ENCODE measurements at places on chromosomes 5 and 9.

- no peak for DNase-seq
Observed at GRCh38 chr9:90088856-90089255, 484.0 kb downstream of the GADD45G start.

- DNase-seq, result no peak
Observed at GRCh38 chr5:175133185-175133584, 310.8 kb downstream of the DRD1 start.

- DNase-seq, result no peak
Observed at GRCh38 chr9:135283671-135284070, 195.9 kb upstream of the PPP1R26 start.

DNA sequence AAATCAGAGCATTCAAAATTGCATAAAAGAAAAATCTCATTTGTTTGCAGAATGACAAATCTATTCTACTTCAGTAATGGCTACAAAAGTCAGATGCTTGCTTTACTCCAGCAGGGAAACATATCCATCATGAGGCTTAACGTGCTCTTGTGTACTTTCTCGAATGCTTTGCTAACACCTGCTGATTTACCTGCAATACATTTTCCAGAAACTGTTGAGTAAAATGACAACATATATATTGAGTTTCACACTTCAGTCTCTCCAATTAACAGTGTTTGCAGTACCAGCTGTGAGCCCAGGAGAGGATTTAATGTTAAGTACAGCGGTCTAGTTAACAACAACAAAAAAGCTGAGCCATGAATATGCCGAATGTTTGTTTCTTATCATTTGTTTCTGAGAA, 391.5 kb upstream of the SMC2 start:
- DNase-seq, result no peak

DNA sequence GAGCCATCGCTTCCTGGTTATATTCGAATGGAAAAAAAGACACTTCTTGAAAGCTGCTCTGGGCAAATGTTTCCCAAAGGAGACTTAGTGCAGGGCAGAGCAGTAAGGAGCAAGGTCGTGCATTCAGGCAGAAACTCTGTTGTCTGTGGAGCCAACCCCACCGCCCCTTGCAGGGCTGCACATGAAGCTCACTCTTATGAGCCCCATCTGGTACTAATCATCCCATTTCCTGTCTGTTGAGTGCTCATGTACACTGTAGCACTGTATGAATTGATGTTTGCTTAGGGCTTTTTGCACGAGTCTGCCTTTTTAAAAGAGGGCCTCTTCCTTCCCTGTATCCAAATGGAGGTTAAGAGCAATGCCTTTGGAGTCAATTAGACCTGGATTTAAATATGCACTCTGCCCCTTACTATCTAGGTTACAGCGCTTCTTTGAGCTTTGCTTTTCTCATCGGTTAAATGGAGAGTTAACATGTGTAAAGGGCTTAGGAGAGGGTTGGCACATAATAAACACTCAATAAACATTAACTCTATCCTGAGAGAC, 25.4 kb downstream of the HMHB1 start:
- peak; percentile 80 for DNase-seq

- DNase-seq, result no peak
Observed at GRCh38 chr5:29169886-29170285, 2023.6 kb upstream of the CDH6 start.

DNA sequence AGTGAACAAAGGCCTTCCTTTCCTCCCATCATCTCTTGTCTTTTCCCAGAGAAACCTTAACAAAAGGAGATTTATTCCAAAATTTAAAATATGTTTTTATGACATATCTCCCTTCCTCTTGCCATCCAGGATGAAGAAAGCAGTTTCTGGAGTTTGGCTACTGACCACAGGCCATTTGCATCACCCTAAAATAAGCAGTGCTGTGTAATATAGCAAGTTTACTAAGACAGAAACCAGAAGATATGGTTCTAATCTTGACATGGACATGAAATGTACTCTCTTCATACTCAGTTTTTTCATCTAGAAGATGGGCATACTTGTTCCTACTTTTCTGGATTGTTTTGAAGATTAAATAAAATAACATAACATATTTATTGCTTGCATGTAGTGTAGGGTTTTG, 50.2 kb upstream of the ZFAND5 start:
- no peak for DNase-seq

GRCh38 chr9:70945301-70945700, 176.1 kb downstream of the TRPM3 start:
- peak; percentile 12 for DNase-seq

GRCh38 chr9:105254226-105254625, 9.8 kb downstream of the SLC44A1 start:
- DNase-seq, result no peak

DNA sequence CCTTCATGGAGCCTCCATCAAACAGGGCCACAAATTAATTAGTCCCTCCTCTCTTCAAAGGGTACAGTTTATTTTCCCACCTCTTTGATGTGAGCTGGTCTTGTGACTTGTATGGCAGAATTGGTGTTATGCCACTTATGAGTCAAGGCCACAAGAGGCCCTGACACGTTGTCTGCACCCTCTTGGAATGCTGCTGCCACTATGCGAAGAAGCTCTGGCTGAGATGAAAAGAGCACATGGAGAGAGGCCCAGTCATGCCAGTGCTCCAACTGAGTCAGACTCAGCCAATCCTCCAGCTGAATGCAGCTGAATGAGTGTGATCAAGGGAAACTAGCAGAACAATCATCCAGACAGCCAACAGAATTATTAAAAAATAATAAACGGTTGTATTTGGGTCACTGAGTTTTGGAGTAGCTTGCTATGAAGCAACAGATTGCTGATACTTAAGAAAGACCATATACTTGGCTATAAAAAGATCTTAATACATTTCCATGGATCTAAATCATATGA, 128.3 kb downstream of the MARCHF11 start:
- DNase-seq, result peak; percentile 8

- peak; percentile 20 for DNase-seq
Observed at GRCh38 chr9:137785704-137786161, 91.8 kb upstream of the CACNA1B start.

DNA sequence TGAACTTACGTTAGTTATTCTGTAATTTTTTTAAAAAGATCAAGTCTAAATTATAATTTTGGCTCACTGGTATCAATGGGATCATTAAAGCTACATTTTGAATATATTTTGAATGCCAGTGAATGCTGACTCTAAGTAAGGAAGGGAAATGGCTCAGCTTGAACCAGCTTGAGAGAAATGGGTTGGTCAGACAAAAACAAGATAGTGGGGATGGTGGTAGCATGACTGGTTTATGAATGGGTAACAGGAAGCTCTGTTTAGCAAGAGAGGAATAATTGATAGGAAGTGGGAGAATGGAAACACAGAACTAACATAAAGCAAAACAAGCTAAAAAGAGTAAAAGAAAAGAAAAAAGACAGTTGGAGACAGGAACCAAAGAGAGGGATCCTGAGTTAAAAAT, 220.2 kb downstream of the ADAMTS6 start:
- no peak for DNase-seq

DNA sequence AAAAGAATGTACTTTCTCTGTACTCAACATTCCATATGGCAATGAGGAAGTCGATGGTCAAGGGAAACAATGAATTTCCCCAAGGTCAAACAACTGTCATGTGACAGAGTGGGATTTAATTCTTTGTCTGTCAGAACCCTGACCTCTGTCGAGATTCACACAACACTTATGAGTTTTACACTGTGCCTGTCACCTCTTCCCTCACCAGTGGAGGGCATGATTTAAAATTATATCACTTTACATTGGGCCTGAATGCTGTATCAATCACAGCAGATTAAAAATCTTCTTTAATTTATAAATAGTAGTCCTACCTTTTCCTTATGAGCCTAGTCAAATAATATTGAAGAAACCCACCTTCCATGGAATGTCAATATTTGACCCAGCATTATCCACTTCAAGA, 276.7 kb downstream of the CDH10 start:
- DNase-seq, result no peak

DNA sequence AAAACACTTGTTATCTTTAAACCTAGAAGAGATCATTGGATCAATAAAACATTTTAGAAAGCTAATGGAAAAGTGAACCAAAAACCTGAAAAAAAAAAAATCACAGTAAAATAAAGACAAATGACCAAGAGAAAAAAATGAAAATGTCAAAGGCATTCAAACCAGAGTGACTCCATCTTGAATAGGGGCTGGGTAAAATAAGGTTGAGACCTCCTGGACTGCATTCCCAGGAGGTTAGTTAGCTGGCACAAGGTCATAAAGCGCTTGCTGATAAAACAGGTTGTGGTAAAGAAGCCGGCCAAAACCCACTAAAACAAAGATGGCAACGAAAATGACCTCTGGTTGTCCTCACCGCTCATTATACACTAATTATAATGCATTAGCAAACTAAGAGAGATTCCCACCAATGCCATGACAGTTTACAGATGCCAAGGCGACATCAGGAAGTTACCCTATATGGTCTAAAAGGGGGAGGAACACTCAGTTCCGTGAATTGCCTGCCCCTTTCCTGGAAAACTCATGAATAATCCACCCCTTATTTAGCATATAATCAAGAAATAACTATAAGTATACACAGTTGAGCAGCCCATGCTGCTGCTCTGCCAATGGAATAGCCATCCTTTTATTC, 116.7 kb upstream of the NEK6 start:
- no peak for DNase-seq

GRCh38 chr9:121434969-121435368, 64.7 kb downstream of the GGTA1 start:
- peak; percentile 76 for DNase-seq

GRCh38 chr5:34487159-34487879, 168.8 kb upstream of the RAI14 start:
- peak; percentile 92 for DNase-seq

GRCh38 chr9:129110740-129111527, at the start of the genes CRAT and PTPA:
TSS of gene CRAT (minus strand) at chr9:129110793. CDS start at chr9:129110509, 284 bp downstream.
TSS of gene PTPA (plus strand) at chr9:129111415. CDS start at chr9:129111601, 186 bp downstream.
- DNase-seq, result peak; percentile 95

DNA sequence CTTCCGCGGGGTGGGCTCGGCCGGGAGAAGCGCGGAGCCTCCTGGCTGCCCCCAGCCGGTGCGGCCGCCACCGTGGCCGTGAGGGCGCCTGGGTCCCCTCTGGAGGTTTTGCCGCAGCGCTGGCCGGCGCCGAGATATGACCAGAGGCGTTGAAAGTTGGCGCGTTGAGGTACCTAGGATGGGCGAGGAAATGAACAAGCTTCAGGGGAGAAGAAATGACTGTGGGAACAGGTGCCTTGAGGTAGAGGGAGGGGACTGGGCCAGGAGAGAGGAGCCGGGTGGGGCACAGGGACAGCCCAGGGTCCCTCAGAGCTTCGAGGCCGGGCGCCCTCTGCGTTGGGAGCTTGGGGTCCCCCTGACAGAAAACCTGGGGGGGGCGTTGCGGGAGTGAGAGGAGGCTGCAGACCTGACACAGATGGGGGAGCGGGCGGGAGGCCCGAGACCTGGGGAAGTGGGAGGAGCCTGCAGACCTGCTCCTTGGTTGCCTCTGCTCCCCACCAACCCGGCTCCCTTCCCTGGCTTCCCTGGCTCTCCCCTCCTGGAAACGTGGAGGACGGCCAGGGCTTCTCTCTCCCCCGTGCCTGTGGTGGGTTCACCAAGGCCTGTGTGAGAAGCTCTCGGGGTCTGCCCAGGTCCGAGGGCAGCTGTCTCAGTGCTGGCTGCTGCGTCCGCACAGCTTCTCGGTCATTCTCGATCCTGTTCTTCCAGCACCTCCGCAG, 14.2 kb downstream of the RABL6 start:
- DNase-seq, result no peak

DNA sequence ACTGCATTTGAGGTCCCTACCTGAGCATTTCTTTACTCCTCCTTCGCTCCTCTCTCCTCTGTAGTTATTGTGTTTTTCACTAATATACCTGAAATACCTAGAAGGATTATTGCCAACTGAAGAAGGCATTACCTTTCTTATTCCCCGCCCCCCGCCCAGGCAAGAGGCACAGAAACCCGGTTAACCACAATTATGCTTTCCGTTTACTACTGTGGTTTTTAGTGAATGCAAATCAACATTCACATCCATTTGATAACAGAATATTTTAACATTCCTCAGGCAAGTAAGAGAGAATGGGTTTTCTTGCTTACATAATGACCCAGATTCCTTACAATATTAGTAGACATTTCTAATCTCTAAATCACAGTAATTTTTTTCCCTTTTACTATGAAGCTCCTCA, 136.9 kb downstream of the PCSK5 start:
- no peak for DNase-seq

GRCh38 chr5:172187118-172188032, 649 bp downstream of the STK10 start:
- peak; percentile 84 for DNase-seq

GRCh38 chr9:121675969-121676822, 24.8 kb downstream of the DAB2IP start:
- DNase-seq, result no peak

DNA sequence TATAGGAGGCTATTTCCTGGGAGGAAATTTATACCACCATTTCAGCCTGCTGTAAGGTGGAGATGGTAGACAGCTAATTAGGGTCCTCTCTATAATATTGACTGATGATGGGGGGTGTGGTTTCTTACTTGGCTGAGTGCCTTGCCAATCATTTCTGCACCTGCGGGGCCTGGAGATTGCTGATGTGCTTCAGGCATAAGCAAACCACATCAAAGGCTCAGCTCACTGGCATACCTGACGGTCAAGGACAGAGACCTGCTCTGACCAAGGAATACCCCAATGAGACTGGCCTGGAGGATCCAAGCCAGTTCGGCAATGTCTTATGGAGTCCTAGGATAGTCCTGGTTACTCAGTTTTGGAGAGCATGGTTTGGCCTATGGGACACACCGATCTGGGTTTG, 29.5 kb downstream of the ANKH start:
- no peak for DNase-seq
